A172 (cell line): ENCODE measurements at places on chromosomes 7 and 10. TPM values are rescaled to one million over a fixed set of nuclear protein-coding genes. Genes with fewer than 3 reads are reported as not detected.

DNA sequence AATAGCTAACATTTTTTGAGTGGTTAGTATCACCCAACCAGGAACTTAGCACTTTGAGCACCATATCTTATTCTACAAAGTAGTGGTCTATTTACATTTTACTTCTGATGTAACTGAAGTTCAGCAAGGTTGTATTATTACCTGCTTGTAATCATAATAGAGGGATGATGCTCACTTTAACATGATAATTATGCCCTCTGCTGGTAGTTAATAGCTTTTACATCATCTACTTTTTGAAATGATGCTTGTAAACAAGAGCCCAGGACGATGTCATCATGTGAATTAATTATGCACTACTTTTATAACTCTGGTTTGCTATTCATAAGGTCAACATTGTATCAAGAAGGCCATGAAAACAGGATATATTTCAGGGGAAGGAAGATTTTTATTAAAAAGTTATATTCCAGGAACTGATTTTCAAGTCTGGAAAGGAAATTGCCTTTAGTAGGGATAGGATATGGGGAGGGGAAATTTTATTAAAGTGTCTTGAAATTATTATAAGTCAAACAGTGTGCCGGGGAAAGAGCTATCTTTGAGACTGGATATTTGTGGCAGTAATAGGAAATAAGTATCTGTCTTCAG, 80.3 kb upstream of the SCIN start:
- DNase-seq: peak; percentile 40

- DNase-seq: peak; percentile 91
Measured at GRCh38 chr7:2523941-2524807, 4.6 kb downstream of the LFNG start.

GRCh38 chr7:124881981-124882380, 47.6 kb downstream of the POT1 start:
- DNase-seq: no peak

GRCh38 chr10:12590675-12591659, 241.6 kb downstream of the CAMK1D start:
- DNase-seq: no peak

The OPN4 gene
- 0.31 TPM in 1 of 2 replicates, not detected in the other for total RNA-seq

The PSD gene
- total RNA-seq: 0.07 TPM in 1 of 2 replicates, not detected in the other
